ENCODE measurements at places on chromosomes 5 and 9.

DNA sequence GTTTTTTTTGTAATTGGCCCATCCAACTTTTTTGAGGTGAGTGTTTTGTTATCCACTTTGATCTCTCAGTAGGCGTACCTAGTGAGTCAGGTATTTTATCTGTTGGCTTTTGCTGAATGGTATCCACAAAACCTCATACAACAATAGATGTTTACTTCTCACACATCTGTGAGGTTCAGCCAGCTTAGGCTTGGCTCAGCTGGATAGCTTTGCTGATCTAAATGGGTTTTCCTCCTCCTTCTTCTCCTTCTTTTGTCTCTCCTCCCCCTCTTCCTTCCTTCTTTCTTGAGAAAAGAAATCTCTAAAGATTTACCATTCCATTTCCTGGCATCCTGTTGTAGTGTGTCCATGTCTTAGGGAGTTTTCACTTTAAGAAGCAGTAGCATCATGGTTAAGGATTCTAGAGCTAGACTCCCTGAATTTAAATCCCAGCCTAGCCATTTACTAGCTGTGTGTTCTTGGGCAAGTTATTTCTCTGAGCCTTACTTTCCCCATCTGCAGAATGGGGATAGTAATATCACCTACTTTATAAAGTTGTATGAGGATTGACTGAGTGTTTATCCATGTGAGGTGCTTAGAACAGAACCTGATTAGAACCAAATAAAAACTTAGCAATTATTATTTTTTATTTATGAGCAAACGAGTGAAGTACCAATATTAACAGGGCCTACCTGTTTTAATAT, 126.3 kb downstream of the ARHGAP26 start:
- no peak for DNase-seq

DNA sequence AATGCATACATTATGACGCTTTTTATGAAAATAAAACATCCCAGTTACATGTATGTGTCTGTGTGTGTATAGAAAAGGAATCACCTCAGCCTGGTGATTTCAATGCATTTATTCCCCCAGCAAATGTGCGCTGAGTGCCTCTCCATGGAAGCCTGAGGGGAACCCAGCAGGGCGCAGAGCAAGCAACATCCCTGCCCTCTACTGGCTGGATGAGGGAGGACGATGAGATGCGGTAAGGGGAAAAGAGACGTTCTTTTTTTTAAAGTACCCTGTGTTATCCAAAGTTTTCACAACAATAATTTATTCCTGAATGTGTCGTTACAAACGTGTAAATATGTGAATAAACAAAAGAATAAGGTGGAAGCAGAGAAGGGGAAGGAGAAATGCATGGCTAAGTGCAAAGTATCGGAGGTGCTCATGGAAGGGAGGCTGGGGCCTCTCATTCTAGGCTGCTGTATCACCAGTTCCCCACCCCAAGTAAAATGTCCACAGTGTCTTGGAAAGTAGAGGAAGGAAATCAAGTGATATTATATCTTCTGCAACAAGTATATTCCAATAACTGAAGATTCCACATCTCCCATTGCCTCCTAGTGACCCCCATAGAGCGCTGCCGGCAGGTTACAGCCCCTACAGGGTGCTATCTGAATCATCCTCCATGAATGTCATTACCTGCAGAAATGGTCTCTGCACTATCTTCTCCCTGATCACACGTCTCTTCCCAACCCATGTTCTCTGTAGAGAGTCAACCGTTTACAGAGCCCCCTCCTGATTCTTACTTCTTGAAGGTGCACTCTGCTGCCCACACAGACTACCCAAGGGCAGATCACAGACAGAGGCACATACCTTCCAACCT, 13.0 kb upstream of the ABLIM3 start:
- DNase-seq = peak; percentile 51

DNA sequence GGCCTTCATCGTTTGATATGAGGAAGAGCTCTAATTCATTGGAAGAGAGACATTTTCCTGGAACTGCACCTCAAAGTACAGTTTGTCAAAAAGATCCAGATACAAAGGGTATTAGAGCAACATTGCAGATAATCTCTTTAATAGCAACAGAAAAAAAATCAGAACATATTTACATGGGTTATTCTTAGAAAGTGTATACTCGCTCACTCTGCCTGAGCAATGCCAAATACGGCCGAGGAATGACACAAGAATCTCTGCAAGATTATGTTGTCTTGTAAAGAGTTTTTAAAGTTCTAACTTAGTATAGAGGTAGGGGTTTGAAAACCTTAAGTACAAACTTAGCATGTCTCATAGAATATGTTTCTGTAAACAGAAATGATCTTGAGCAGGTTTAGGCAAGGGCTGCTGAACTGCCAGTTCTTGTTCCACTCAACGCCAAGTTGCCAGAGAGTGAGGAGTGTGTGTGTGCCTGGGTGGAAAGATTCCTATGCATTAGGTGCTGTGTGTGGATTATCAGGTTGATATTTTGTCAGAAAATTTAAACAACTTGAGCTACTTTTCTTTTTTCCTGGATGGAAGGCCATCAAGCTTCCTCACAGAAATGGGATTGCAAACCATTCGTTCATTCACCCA, 41.8 kb upstream of the ERCC6L2 start:
- DNase-seq = no peak

- peak; percentile 85 for DNase-seq
These were observed 38.3 kb upstream of the CKMT2 start for GRCh38 chr5:81194633-81195334.

GRCh38 chr5:108459769-108460168, 77.9 kb upstream of the FBXL17 start:
- no peak for DNase-seq

DNA sequence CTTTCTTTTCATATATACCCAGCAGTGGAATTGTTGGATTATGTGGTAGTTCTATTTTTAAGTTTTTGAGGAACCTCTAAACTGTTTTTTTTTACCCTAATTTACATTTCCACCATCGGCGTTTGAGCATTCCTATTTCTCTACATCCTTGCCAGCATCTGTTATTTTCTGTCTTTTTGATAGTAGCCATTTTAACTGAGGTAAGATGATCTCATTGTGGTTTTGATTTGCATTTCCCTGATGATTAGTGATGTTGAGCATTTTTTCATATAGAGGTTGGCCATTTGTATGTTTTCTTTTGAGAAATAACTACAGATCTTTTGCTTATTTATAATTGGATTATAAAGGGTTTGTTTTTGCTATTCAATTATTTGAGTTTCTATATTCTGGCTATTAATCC, 71.7 kb upstream of the TNC start:
- DNase-seq = no peak

DNA sequence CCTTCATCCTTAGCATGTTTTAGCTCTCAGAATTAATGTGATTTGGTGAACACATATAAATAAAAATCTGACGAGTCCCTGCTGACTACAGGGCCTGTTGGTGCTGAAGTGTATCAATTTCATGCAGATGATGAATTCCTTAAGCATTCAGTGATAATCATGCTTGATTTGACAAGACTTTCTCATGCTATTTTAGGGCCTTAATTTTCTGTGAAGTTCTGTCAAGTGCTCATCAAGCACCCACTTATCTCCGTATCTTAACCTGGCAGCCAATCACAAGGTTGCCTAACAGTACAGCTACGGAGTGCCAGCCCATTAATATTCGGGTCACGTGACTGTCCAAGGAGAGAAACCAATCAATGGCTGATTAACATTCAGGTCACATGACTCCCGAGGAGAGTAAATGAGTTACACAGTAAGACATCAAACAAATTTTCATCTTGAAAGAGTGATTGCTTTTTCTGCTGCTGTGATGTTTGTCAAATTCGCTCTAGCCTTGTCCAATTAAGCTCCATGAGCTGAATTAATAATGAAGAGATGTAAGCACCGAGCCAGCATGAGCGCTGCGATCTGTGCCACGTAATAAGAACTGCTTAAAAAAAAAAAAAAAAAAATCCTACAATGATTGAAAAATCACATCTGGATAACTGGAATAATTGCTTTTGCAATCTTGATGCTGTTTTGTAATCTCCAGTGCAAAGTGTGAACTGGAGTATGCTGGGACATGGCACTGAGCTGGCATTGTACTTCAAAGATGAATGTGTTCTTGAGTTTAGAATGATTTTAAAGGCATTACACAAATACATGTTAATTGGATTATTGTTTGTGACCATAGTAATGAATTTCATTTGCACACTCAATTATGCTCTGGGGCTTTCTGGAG, 104.3 kb upstream of the SPATA31D4 start:
- DNase-seq = peak; percentile 29

DNA sequence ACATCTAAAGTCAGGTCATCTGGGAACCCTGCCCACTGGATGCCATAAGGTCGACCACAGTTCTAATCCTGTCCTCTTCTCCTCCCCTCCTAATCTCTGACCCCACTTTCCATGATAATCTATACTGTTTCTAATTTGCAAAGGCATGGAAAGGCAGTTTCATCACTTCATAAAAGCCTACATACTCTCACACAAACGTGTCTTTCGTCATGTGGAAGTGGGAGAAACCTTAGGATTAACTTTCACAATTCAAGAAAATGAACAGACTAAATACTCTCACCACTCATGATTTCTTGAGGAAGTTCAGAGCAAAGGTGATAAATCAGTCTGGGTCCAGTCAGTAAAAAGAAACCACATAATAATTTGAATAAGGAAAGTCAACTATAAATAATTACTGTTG, 5.5 kb downstream of the FANCC start:
- no peak for DNase-seq

- DNase-seq = no peak
These were observed 93.6 kb downstream of the NR3C1 start for GRCh38 chr5:143309661-143310431.

DNA sequence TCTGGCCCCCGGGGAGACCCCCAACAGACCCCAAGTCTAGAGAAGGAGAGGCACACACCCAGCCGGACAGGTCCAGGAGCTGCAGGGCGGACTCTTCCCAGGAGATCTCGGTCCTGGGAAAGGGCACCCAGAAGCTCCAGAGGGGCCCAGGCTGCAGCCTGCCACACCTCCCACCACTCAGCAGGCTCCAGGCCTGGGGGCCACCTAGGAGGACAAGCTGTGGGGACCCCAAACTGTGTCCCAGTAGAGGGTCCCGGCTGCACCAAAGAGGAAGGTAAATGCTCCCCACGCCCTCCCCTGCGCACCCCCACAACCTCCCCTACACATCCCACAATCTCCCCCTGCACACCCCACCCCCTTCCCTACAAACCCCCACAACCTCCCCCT, 48.5 kb downstream of the PLEKHG4B start:
- no peak for DNase-seq

DNA sequence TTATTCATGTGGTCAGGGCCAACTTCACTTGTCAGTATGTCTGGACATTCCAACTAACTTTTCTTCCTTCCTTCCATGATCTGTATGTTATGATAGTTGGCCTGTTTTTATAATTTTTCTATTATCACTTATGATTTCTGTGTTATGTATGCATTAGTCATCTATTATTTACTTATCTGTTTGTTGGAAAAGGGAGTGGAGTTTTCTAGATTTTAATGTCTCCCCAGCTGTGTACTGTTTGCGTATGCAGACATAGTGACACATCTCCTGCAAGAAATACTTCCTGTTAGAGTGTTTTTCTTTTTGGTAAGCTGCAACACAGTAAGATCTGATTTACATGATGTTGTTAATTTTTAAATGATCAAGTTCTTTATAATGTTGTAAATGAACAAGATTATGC, 8.7 kb upstream of the INSYN2B start:
- DNase-seq = no peak

- no peak for DNase-seq
These were observed 549.1 kb downstream of the MTRR start for GRCh38 chr5:8418049-8418426.

GRCh38 chr5:133818869-133819600, 149.4 kb downstream of the C5orf15 start:
- no peak for DNase-seq

DNA sequence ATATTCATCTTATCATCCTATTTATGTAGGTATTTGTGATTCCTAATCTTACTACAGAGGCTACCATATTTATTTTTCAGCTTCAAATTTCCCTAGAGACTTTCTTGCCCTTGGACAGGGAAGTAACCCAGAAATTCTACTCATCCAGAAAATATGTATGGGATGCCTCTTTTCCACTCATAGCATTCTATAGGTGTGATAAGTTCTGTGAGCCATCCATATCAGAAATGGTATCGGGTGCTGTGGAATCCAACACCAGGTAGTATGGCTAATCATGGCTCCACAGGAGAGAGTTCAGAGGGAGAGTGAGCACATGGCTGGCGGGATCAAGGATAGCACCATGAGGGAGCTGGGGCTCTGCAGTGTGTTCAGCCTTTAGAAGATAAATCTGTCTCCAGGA, 349.3 kb upstream of the ACTBL2 start:
- DNase-seq = no peak

DNA sequence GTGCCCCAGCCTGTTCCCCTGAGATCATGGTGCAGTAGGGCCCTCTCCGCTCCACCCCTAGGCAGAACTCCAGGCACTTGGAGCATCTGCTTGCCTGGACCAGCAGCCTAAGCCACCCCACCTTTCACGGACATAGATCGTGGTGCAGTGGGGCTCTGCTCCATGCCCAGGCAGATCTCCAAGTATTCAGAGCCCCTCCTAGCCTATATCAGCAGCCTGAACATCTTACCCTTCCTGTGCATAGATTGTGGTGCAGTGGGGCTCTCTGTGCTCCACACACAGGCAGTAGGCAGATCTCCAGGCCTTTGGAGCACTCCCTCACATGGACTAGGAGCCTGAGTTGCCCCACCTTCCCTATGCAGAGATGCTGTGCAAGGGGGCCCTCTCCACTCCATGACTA, 103.0 kb downstream of the GLIS3 start:
- no peak for DNase-seq

- no peak for DNase-seq
These were observed 652 bp downstream of the ARSK start for GRCh38 chr5:95555553-95555952.

DNA sequence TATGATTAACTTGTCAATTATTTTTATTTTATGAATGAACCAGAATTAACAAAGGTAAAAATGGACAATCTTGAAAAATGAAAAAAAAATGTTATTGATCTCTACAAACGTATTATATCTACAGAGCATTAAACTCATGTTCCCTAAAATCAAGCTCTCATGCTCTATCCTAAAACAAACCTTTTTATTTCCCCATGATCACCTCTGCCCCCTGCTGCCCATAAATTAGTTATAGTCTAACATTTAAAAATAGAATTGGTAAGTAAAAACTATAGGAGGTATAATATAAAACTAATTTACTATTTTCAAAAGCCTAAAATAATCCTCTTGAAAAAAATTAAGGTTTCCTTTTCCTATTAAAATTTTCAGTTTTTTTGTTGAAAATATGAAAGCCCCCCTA, 168.0 kb upstream of the POU5F2 start:
- DNase-seq = no peak

GRCh38 chr5:154234551-154234950, 44.0 kb downstream of the GALNT10 start:
- no peak for DNase-seq

Measured in head of caudate nucleus (tissue), 42 donors.